ENCODE measurements at places on chromosomes 6 and 20.

DNA sequence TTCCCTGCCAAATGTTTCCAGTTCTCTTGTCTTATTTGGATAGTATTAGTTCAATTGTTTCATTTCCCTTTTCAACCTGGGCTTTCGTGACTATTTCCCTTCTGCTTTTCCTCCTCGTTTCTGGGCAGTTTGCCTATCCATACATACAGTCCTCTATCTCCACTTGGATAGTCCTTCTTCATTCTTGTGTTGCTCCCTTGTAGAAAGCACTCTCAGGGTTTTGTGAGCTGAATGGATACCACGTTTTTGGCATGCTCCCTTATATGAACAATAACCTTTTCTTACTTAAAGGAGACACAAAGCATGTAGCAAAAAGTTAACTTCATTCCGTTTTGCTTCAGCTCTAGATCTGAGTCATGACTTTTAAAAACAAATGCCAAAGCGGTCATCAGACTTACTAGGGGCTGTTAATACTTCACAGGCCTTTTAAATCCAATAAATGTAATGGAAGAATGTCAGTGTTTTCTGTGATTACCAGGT lies 16.6 kb downstream of the CRYBG1 start:
- no peak for DNase-seq

DNA sequence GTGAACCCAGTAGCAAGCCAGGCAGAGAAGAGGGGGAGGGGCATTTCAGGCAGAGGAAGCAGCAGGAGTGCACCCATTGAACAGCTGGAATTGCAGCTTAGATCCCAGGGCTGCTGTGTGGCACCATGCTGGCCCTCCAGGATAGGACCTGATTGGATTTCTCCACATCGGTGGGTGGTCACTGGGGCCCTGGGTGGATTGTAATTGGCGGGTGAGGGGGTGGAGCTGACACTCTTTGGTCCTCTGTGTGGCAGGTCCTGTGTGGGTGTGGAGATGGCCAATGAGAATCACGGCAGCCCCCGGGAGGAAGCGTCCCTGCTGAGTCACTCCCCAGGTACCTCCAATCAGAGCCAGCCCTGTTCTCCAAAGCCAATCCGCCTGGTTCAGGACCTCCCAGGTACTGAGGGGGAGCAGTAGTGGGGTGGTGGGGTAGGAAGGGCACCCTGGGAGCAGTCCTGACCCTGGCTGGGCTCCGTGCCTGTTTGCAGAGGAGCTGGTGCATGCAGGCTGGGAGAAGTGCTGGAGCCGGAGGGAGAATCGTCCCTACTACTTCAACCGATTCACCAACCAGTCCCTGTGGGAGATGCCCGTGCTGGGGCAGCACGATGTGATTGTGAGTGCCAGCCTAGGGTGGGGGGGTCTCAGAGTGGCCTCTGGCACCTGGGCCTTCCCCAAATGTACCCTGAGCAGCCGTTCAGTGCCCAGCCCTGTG lies 4.4 kb downstream of the PCIF1 start:
- no peak for DNase-seq

GRCh38 chr20:58906894-58907293 lies 54.4 kb downstream of the GNAS start:
- DNase-seq: no peak

DNA sequence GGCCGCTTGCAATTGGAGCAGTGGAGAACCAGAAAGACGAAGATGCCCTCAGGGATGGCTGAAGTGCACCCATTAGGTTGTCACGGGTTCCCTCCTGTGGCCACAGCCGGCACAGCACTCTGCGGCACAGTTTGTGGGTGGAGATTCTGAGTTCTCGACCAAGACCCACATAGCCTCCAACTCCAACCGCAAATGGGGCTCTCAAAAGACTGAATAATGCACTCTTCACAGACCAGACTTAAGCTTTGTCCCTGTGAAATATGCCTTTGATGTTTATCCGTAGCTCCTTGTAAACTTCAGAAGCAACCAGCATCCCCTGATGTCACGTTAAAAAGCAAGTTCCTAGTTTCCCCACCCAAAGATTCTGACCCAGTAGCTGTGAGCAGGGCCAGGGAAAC lies 934 bp upstream of the CST9 start:
- DNase-seq: peak; percentile 72

All from NCI-H748 treated with DMSO at 0.1 percent for 48 hours (cell line).